ENCODE measurements at places on chromosomes 4 and X. TPM values are rescaled to one million over a fixed set of nuclear protein-coding genes. Genes with fewer than 3 reads are reported as not detected.

GRCh38 chrX:14832151-14832550, 40.7 kb downstream of the FANCB start:
- H3K27ac ChIP-seq: no peak overlapping the region
- no peak for DNase-seq
- H3K36me3 ChIP-seq: peaks cover 4% of the 10 kb centered on the region
- H3K27me3 ChIP-seq: no peaks in the 10 kb centered on the region
- H3K4me3 ChIP-seq: no peak overlapping the region

GRCh38 chr4:18391354-18391728, 369.8 kb upstream of the LCORL start:
- no peaks in the 10 kb centered on the region for H3K27me3 ChIP-seq
- H3K27ac ChIP-seq: no peak overlapping the region
- no peaks in the 10 kb centered on the region for H3K36me3 ChIP-seq
- DNase-seq: no peak

- no peak overlapping the region for H3K27ac ChIP-seq
- H3K27me3 ChIP-seq: peaks cover 15% of the 10 kb centered on the region
- peaks cover 1% of the 10 kb centered on the region for H3K4me1 ChIP-seq
- no peak for DNase-seq
- H3K4me3 ChIP-seq: peak overlapping the region; percentile 61
Measured at GRCh38 chr4:110515676-110516075, 39.7 kb downstream of the ENPEP start.

RBM46 gene
- total RNA-seq: not detected

DNA sequence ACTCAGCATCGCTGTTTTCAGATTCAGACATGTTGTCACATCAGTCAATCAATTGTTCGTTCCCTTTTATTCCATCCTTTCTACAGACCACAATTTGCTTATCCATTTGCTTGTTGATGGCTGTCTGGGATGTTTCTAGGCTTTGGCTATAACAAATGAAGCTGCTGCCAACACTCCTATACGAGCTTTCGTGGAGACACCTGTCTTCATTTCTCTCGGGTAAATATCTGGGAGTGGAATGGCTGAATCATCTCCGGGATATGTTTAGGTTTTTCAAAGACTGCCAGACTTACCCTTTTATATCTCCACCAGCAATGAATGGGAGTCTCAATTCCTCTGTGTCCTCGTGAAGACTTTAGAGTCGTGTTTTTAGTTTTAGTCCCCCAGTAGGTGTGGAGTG, 118.9 kb downstream of the SORCS2 start:
- H3K27ac ChIP-seq: no peak overlapping the region
- H3K27me3 ChIP-seq: peaks cover 63% of the 10 kb centered on the region
- no peak overlapping the region for H3K4me3 ChIP-seq
- no peak for DNase-seq

ODAPH gene
- total RNA-seq: not detected

DNA sequence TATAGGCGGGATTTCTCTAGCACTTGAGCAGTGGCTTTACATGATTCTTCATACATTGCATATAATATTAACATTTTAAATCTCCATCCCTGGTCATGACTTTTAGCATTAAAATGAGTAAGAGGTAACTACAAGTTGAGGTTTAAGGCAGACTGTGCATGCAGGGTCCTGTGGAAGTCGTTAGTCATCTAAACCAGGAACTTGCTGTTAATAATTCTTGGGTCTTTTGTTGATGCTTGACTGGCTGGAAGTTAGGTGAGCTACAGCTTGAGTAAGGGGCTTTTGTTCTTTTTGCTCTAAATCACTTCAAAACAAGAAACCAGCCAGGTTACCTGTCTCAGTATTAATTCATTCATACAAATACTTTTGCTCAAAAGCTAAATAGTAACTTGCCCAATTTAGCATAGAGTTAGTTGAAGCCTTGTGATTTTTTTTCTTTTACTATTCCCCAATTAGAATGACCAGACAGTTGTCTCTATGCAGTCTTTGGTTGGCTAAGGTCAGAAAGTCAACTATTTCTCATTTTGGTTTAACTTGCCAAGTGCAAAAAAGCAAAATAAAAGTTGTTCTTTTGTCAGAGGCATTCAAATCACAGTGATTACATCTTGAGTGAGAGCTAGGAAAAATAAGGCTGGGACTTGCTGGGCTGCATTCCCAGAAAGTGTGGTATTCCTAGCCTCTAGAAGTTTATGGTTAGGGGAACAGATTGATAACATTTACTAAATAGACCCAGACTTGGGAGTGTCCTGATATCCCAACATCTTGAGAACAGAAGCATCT, 516.9 kb downstream of the PDHA2 start:
- no peaks in the 10 kb centered on the region for H3K27me3 ChIP-seq
- H3K4me3 ChIP-seq: no peak overlapping the region
- no peaks in the 10 kb centered on the region for H3K36me3 ChIP-seq
- peaks cover 6% of the 10 kb centered on the region for H3K4me1 ChIP-seq
- no peak overlapping the region for H3K27ac ChIP-seq

SPANXN2 gene
- total RNA-seq: not detected

LANCL3 gene
- 0.03 TPM for total RNA-seq

- H3K36me3 ChIP-seq: no peaks in the 10 kb centered on the region
- H3K27ac ChIP-seq: no peak overlapping the region
- peaks cover 2% of the 10 kb centered on the region for H3K4me1 ChIP-seq
- H3K4me3 ChIP-seq: no peak overlapping the region
- H3K27me3 ChIP-seq: peaks cover 4% of the 10 kb centered on the region
- DNase-seq: no peak
Measured at GRCh38 chrX:11789809-11790208, 31.8 kb downstream of the MSL3 start.

GRCh38 chr4:1009542-1010394, 1.7 kb upstream of the FGFRL1 start:
- H3K27ac ChIP-seq: no peak overlapping the region
- H3K36me3 ChIP-seq: no peaks in the 10 kb centered on the region
- H3K4me1 ChIP-seq: peaks cover 15% of the 10 kb centered on the region
- peaks cover 7% of the 10 kb centered on the region for H3K27me3 ChIP-seq

DNA sequence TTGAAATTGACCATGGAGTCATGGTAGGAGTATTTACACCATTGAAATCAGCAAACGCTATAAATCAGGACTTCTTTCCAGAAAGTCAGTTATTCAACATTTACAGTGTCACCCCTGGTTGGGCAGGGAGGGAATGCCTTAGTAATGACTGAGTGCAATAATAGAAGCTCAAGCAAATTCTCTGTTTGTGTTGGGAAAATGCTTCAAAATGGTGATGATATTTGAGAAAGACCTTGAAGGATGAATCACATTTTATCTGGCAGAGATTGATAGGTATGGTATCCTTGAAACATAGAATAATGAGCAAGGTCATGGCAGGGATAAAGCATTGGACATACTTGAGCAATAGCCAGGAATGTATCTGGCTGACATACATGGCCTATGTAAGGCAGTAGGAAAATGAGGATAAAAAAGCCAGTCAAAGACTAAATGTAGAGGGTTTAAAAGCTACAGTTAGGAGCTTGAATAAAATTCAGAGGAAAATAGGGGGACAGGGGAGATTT, 248.7 kb downstream of the FMR1NB start:
- H3K27ac ChIP-seq: no peak overlapping the region
- H3K4me3 ChIP-seq: no peak overlapping the region
- DNase-seq: no peak
- H3K27me3 ChIP-seq: no peaks in the 10 kb centered on the region
- H3K36me3 ChIP-seq: no peaks in the 10 kb centered on the region

GRCh38 chr4:135927651-135928050, 1604.6 kb downstream of the PCDH18 start:
- H3K4me3 ChIP-seq: no peak overlapping the region
- no peaks in the 10 kb centered on the region for H3K4me1 ChIP-seq
- H3K27me3 ChIP-seq: no peaks in the 10 kb centered on the region
- H3K36me3 ChIP-seq: no peaks in the 10 kb centered on the region
- H3K27ac ChIP-seq: no peak overlapping the region

PNMA6F gene
- not detected for total RNA-seq

DNA sequence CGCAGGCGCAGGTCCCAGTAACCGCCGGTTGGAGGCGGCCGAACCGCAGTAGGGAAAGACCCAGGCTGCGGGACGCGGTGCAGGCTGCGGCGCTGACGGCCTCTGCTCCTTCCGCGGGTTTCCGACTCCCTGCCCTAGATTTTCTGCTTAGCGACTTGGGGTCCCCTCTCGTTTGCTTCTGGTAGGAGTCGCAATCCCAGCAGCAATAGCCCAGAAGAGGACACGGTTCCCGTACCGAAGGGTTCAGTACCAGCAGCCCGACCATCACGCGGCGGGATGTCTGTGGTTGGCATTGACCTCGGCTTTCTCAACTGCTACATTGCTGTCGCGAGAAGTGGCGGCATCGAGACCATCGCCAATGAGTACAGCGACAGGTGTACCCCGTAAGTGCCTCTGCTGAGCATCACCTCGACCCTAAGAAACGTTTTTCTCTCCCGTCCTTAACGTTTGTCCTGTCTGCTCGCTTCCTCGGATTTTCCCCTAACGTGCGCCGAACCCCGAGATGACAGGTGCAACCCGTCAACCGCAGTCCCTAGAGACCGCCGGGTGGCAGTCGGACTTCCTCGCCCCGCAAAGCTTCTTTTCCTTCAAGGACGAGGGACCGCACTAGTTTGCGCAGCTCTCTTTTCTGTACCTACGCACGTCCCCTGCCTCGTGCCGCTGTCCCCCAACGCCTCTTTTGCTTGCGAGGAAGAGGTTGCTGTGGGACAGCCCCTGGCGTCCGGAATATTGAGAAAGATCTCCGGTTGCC, at the start of gene HSPA4L:
HSPA4L (plus strand) TSS at position 48 of the 751 bp plus-strand sequence; CDS start at position 277, 229 bp downstream.
- peak within 1 kb of the TSS; percentile 90 for H3K27ac ChIP-seq
- DNase-seq: no peak
- H3K4me3 ChIP-seq: peak within 1 kb of the TSS; percentile 95
- H3K36me3 ChIP-seq: no peaks in the 10 kb centered on the region
- H3K27me3 ChIP-seq: peaks cover 16% of the 10 kb centered on the region

- no peaks in the 10 kb centered on the region for H3K36me3 ChIP-seq
- peaks cover 10% of the 10 kb centered on the region for H3K4me1 ChIP-seq
- H3K27me3 ChIP-seq: no peaks in the 10 kb centered on the region
- no peak overlapping the region for H3K4me3 ChIP-seq
- no peak overlapping the region for H3K27ac ChIP-seq
Measured at GRCh38 chr4:70629469-70630090, 1.0 kb downstream of the ENAM start.

GRCh38 chr4:156782491-156782890, 189.1 kb downstream of the PDGFC start:
- no peak overlapping the region for H3K4me3 ChIP-seq
- no peak overlapping the region for H3K27ac ChIP-seq
- H3K36me3 ChIP-seq: peaks cover 12% of the 10 kb centered on the region
- DNase-seq: no peak
- peaks cover 37% of the 10 kb centered on the region for H3K4me1 ChIP-seq

- no peaks in the 10 kb centered on the region for H3K27me3 ChIP-seq
- no peak overlapping the region for H3K4me3 ChIP-seq
- no peaks in the 10 kb centered on the region for H3K4me1 ChIP-seq
- no peak overlapping the region for H3K27ac ChIP-seq
Measured at GRCh38 chrX:134782796-134783195, 124.5 kb upstream of the PLAC1 start.

DNA sequence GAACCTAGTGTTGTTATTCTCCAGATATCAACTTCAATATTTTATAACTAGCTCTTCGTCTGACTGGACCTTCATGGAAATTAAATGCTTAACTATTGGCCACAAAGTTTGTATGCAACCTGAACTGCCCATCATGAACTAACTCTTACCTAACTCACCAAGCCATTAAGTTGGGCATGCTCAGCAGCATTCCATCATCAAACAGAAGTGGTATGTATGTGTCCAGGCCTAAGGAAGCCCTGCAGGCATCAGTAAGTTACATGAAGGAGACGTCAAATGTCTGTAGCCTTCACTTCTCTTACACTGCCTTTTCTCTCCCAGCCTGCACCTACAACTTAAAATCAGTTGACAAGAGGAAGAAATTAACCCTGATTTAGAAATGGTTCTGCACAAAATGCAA, 1639.2 kb upstream of the PABPC4L start:
- no peaks in the 10 kb centered on the region for H3K36me3 ChIP-seq
- peaks cover 8% of the 10 kb centered on the region for H3K4me1 ChIP-seq
- no peaks in the 10 kb centered on the region for H3K27me3 ChIP-seq
- no peak overlapping the region for H3K4me3 ChIP-seq
- H3K27ac ChIP-seq: no peak overlapping the region

ENPEP gene
- 0.94 TPM for total RNA-seq

NMU gene
- total RNA-seq: not detected

DNA sequence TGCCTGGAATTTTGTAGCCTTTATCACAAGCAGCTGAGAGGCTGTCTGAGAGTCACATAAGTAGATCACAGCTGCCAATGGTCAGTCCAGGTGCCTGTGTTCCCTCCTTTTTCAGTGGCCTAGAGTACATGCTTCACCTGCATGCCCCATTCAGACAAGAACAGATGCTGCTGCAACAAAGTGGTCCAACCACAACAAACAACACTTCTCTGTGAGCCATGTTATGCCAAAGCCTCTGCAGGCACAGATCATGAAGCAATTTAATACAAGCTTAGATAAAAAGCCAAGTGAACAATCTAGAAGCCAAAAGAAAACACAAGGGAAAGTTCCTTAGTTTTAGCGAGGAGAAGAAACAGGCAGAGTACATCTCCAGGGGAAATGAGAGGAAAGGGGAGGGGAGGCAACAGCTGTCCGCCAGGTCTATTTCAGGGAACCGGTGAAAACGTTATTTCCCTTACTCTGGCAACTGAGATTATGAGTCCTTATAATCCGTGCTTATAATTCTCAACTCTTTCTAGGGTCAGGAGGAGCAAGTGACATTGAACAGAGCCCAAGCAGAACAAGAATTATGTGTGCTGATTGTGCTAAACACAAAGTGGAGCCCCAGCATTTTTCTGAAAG, 92.6 kb downstream of the TSPAN5 start:
- H3K36me3 ChIP-seq: peaks cover 2% of the 10 kb centered on the region
- H3K27me3 ChIP-seq: no peaks in the 10 kb centered on the region
- H3K27ac ChIP-seq: peak overlapping the region; percentile 59

DNA sequence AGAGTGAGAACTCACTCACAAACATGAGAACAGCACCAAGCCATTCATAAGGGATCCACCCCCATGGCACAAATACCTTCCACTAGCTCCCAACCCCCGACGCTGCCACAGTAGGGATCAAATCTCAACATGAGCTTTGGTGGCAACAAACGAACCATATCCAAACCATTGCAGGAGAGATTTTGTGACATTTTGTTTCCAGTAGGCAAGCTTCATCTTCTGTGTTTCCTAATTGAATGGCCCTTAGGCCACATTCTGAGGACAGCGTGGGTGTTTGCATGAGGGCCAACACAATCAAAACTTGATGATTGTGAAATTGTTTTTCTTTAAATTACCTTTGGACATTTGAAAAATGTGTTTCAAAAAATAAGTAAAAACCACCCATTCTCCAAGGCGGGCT, 102.6 kb upstream of the LNX1 start:
- no peak overlapping the region for H3K4me3 ChIP-seq
- DNase-seq: no peak
- peaks cover 2% of the 10 kb centered on the region for H3K36me3 ChIP-seq
- H3K27me3 ChIP-seq: no peaks in the 10 kb centered on the region
- peaks cover 24% of the 10 kb centered on the region for H3K4me1 ChIP-seq

GRCh38 chr4:105280338-105281123, 133.9 kb downstream of the TET2 start:
- peaks cover 5% of the 10 kb centered on the region for H3K4me1 ChIP-seq
- no peak for DNase-seq

HELT gene
- not detected for total RNA-seq

Measured in osteocyte (in vitro differentiated cells).